ENCODE measurements at places on chromosomes 5 and 9.

DNA sequence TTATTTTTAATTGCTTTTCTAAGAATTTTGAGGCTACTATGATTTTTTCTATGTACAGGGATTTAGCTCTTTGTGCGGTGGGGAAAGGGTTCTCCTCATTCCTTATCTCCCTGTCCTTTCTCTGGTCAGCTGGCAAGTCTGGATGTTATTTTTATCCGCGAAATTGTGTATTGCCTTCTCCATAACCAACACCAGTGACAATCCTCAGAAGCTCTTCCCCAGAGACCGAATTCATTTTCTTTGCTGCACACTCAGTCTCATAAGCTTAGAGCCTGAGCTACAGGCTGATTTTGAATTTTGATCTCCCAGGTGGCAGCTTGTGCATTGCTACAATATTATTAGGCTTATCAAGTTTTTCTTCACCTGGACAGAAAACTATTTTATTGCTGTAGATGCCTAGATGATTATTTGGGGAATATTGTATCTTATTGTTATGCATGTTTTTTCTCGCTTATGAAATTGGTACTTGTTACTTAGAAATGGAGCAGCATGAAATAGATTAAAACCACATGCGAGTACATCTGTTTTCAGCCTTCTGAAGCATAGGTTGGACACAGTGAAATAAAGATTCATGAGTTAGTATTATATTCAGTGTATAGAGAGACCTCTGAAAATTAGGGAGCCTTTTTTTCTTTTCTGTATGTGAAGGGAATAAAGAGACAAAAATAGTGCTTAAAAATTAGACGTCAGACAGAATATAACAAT lies 27.3 kb downstream of the CPEB4 start:
- no peak for DNase-seq

DNA sequence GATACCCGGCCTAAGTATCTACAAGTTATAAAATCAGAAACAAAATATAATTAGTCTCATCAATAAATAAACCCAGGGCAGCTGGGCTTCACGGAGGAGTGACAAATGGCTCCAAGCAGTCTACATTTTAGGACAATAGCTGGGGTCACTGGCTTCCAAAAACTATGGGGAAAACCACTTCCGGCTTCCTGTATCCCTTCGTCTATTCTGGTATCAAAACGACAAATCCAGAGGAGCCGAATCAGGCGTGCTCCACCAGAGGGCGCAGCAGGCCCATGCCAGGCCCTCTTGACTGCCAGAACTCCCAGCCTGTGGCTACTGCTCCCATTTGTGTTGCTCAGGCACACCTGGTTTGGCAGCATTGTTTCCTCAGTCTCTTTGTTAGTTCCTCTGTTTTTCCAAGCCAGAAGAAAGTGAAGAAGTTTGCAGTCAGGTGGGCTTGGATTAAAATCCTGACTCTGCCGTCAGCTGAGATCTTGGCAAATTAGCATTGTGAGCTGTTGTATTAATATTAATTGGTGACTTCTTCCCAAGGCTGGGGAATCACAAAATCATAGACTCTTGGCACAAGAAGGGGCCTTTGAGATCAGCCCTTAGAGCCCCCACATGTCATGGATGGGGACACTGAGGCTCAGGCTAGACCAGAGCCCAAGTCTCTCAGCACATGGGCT lies 11.6 kb upstream of the RAB14 start:
- peak; percentile 93 for DNase-seq

- DNase-seq = no peak
Measured at GRCh38 chr5:141598391-141599345, 20.1 kb downstream of the DIAPH1 start.

DNA sequence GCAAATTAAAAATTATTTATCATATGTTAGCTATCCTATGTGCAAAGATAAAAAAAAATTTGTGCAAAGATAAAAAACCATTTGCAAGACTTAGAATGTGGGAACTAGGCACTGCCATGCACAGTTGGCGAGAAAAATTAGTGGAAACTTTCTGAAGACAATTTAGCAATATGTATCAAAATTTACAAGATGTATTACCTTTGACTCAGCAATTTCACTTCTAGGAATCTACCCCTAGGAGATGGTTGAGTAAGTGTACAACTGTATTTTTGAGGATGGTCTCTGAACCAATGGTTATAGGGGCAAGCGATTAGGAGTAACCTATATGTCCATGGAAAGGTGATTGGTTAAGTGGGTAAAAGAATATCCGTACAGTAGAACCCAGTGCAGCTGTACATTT lies 88.9 kb downstream of the FGF1 start:
- DNase-seq = no peak

- DNase-seq = no peak
Measured at GRCh38 chr5:97427235-97427634, 244.2 kb upstream of the RIOK2 start.

DNA sequence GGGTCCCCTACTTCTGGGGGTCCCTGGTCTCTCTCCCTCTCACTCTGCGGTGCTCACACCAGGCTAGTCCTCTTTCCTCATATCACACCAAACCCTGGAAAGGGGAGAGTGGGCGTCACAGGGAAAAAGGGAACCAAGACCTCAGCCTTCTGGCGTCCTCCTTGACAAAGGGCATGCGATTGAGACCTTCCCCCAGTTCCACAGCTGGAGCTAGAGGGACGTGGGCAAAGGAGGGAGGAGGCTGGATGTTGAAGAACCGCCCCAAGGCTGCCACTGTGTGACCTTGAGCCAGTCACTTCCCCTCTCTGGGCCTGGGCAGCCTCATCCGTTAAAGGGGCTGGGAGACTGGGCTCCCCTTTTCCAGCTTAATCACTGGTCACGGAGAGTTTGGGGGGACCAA lies 18.5 kb upstream of the TOR2A start:
- no peak for DNase-seq

DNA sequence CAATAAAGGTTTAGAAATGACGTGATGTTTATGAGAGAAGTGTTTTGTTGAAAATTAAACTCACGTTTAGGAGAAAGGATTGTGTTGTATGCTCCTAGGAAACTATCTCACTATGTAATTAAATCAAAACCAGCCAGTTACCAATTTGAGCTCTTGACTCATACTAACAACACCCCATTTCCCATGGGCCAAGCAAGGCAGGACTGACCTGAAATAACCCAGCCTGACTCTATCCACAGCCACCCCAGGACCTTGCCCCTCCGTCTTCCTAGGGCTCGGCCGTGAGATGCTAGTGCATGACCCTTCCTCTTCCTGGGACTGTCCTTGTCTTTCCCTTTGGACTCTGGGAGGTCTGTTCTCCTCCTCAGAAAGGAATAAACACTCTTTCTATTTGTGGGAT lies 16.4 kb downstream of the TLR4 start:
- DNase-seq = no peak

DNA sequence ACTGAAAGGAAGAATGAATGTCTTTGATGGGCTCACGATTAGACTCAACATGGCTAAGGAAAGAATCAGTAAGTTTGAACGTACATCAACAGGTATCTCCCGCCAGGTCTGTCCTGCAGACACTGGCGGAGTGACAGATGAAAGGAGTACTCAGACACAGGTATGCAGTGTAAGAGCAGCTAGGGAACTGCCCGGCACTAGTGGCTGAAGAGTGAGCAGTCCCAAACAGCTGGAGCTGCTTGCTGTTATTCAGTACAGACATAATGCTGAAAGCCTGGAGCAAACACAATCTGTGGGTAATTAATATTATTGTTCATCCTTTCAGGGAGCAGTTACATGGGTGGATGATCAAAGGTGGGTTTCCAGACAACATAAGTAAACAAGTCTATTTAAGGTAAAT lies 835.5 kb downstream of the TLE4 start:
- no peak for DNase-seq

DNA sequence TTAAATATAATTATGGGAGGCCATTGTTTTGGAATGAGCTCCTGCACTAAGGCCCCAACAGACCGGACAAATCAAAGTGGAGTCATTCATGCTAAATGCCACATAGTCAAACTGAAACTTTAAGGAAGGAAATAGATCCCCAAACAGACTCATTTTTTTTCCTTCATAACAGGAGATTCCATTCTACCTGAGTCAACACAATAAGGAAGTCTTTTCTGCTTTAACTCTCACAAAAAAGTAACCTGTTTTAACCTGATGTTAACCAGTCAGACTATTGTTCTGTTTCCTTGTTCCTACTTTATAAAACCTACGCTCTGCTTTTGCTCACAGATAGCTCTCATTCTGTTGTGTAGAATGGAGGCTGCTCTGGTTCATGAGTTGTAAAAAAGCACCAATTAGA lies 234.9 kb downstream of the YTHDC2 start:
- DNase-seq = no peak

GRCh38 chr9:108863891-108864290 lies 1.8 kb downstream of the ACTL7A start:
- DNase-seq = no peak

GRCh38 chr5:96936431-96937320 lies 796 bp downstream of the LNPEP start:
- no peak for DNase-seq

- DNase-seq = no peak
Measured at GRCh38 chr5:7673658-7674057, 177.3 kb downstream of the CFAP90 start.

DNA sequence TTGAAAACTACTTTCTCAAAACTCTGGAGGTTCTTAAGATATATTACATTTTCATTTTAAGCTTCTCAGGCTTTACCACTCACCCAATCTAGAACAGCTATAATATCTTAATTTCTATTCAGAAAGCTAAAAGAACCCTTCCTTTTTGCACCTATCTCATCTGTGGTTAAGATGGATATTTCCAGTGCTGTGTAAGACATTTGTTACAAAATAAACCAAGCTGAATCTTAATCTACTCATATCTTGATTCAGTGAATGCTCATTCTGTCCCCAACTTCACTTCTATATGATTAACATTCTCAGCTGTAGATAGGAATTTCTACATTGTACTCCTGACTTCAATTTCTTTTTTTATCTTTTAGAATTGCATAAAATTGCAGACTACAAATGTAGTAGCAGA lies 15.0 kb downstream of the ABHD17B start:
- DNase-seq = no peak

GRCh38 chr5:178475422-178475821 lies 114.8 kb downstream of the COL23A1 start:
- no peak for DNase-seq

All from NCI-H774 (cell line).